ENCODE measurements at places on chromosomes 4 and X. TPM values are rescaled to one million over a fixed set of nuclear protein-coding genes. Genes with fewer than 3 reads are reported as not detected.

GRCh38 chrX:95974890-95975289 lies 709.8 kb upstream of the DIAPH2 start:
- DNase-seq, result no peak

Gene SORCS2
- 20.7 TPM for total RNA-seq

DNA sequence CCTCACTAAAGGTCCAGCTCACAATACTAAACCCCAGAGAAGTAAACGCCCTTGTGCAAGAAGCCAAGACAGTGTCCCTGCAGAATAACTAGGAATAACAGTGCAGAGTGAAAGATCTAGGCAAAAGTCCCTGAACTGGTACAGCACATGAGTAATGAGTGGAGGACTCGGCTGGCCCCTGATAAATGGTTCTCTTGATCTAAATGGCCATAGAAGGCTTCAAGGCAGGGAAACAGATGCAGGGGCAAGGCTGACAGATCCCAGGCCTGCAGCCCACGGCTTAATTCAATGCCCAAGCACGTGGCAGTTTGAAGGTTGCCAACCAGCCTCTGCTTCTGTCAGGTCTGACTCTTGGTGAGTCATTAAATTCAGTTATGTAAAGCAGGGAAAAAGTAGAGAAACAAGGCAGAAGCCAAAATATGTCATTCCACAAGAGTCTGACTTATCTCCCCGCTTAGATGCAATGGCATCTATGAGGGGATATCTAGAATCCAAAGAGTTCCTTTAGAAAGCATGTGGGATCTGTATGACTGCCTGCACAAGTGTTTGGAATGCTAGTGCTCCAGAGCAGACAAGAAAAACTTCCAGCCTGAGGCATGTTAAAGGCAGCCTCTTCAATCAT lies 121.3 kb downstream of the PRDM5 start:
- no peak for DNase-seq

DNA sequence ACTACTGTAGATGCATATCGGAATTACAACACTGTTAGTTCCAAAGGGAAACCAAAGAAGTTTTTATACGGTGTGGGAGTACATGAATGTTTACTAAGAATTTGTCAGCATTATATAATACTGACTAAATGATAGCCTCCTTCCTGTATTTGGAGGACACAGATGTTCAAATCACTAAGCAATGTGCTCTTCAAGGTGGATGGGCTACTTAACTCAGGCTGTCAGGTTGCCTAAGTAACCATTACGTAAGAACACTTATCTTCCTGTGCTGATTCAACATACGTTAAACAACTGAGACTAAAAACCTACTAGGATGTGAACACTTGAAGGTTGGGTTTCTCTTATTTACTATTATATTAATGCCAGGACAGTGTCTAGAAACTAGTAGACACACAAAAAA lies 81.9 kb upstream of the HPGD start:
- DNase-seq, result no peak

DNA sequence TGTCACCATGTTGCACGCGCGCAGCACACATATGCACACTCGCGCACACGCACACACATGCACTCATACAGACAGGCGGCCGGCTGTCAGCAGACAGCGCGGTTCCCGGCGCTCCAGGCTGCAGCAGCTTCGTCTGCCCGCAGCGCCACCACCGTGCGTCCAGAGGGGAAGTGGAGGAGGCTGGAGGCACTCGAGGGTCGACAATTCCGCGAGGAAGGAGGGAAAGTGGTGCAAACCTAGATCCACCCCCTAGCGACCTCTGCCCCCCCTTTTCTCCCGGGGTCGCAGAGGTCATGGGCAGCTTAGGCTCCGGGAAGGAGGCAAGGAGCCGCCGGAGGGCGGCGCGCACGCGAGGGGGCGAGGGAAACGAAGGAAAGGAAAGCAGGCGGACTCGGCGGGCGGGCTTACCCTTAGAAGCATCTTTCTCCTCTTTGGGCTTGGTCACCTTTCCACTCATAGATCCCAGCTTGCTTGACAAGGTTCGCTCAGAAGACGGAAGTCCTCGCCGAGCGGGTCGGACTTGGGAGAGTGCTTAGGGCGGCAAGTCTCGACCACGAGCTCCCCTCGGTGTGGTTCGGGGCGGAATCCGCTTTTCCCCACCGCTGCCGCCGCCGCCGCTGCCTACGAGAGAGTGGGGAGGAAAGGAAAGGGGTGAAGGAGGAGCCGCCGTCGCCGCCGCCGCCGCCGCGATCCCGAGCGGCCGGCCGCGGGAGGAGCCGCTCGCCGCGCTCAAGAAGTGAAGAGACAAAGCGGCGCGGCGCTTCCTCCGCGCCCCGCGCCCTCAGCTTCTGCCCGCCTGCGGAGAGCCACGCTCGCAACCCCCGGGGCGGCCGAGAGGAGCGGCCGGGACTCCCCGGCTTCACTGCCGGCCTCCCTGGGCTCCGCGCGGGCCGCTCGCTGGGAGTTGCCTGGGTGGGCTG lies 326.6 kb upstream of the F9 start:
- no peak for DNase-seq

Gene IGFBP7
- total RNA-seq, result 151 TPM

Measured in PC-9 (cell line).